ENCODE measurements at places on chromosomes 13 and 19.

GRCh38 chr13:76226941-76227340 is 590.8 kb downstream of the LMO7 start:
- no peak for DNase-seq

GRCh38 chr19:33758541-33759013 is 38.1 kb upstream of the KCTD15 start:
- DNase-seq = no peak

DNA sequence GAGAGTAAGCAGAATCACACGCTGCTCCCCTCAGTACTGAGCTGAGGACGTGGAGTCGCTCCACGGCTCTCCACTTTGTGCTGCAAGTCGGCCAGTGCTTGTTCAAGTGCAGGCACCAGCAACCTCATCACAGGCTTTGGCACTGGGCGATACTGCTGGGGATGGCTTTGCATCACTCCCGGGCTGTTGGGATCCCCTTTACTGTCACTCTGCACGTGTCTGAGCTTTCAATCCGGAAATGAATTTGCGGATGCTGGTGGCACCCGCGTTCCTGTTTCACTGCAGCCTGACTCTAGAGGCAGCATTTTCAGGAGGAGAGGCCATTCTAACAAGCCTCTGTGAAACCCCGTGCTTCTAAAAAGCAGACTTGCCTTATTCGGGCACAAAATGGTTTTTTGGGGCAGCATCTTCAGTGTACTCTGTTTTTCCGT is 19.1 kb downstream of the SMARCA4 start:
- DNase-seq = no peak

GRCh38 chr13:105048677-105049076 is 1486.8 kb downstream of the EFNB2 start:
- DNase-seq = peak; percentile 2

GRCh38 chr13:102678339-102679107 is 16.3 kb downstream of the METTL21C start:
- no peak for DNase-seq

DNA sequence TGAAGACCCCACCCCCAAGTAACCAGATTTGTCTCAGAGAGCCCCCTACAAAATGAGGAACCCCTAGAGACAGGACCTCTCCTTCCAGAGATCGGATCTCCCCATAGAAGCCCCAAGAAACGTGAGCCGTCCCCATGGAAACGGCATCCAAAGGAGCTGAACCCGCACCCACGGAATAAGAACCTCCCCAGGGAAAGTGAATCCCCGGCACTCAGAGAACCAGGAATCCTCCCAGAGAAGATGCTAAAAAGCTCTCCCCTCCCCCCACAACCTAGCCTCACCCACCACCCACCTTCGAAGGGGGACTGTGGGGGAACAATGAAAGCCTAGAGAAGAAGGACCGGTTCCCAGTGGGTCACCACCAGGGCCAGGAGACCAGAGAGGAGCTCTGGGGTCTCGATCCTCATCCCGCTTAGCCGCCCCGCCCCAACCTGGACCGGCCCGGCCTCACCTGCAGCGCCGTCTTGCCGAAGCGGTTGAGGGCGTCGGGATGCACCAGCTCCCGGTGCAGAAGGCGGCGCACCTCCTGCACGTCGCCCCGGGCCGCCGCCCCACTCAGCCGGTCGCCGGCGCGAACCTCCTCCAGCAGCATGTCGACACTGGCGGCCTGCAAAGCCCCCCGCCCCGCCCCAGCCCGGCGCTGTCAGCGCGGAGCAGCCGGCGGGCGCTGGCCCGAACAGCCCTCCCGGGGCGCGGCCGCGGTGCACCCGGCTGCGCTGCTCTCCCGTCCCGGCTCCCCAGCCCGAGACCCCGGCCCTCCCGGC is 535 bp downstream of the CDKN2D start:
- no peak for DNase-seq

DNA sequence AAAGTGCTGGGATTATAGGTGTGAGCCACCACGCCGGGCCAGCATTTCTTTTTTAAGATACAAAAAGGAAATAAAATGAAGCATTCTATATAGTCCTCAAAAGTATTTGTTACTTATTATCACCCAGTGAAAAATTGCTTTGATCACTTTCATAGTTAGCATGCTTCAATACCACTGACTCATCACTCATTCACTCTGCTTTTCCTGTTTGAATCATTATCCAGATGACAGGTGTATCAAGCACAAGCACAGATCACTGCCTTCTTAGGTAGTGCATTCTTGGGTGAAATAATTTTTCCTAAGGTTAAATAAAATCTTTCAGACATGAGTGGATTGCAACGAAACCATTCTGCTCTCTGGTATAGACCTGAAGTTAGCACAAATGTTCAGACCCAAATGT is 35.8 kb upstream of the SPART start:
- no peak for DNase-seq

- DNase-seq = no peak
Measured at GRCh38 chr13:66348745-66349690, 881.1 kb downstream of the PCDH9 start.

DNA sequence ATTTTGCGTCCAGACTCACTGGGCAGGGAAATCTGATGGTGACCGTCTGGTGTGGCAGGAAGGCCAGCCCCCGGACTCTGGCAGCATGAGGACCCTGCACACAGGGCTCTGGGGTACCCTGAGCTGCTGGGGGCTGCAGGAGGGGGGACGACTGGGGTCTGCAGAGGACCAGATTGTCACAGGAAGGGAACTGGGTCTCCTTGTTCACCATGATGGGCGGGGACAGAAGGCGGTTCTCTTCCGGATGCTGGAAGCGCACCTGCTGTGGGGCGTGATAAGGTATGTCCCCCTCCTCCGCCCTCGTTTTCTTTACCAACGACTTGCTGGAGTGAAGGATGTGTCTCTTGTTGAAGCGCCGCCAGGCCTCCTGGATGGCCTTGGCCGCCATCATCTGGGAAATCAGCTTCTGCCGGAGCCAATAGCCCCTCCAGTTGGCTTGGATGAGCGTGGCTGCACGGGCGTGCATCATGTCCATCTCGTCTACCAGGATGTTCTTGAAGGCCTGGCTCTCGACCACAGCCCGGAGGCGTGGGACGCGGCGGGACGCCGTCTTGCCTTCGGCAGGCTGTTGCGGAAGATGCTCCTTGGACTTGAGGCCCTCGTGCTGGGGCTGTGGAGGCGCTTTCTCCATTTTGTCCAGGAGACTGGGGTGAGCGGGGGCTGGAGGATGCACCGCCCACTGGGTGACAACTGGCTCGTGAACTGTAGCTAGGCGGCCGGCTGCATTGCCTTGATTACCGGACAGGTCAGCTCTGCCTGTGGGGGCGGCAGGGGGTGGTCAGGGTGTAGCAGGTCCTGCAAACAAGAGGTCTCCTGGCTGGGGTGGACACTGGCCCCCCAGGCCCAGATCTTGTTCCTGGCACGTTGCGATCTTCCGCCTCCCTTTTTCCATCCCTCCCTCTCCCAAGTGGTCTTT is 7.2 kb downstream of the IQCN start:
- DNase-seq = no peak

GRCh38 chr19:30385666-30386065 is 13.5 kb downstream of the ZNF536 start:
- DNase-seq = no peak

GRCh38 chr13:112734696-112735547 is 45.1 kb downstream of the ATP11A start:
- no peak for DNase-seq

DNA sequence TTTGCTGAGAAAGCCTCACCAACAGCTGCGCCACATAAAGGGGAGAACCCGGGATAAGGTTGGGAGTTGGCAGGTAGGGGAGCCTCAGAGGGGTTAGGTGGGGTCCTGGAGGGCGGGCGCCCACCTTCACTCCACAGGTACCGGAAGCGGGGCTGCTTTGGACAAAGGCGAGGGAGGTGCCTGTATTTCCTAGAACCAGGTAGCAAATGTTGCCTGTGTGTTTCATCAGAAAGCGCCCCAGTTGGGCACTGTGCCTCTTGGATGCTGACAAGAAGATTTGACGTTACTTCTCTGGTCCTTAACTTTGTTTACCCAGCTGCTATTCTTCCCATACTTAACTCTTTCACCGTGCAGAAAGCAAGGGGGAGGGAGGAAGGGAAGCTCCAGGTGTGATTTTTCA is 278.9 kb downstream of the ZNF536 start:
- DNase-seq = no peak

- DNase-seq = no peak
Measured at GRCh38 chr19:6286676-6287075, 6.9 kb upstream of the MLLT1 start.
